CD4-positive, alpha-beta T cell treated with Interleukin-15 for 4 hours (primary cell): ENCODE measurements at places on chromosomes 5 and 9.

GRCh38 chr5:141832131-141832530, 46.1 kb downstream of the PCDH1 start:
- no peak for DNase-seq

- no peak for DNase-seq
Measured at GRCh38 chr5:63211448-63212132, 633.0 kb downstream of the LRRC70 start.

GRCh38 chr9:78989031-78989658, 582.6 kb upstream of the TLE4 start:
- DNase-seq, result no peak

DNA sequence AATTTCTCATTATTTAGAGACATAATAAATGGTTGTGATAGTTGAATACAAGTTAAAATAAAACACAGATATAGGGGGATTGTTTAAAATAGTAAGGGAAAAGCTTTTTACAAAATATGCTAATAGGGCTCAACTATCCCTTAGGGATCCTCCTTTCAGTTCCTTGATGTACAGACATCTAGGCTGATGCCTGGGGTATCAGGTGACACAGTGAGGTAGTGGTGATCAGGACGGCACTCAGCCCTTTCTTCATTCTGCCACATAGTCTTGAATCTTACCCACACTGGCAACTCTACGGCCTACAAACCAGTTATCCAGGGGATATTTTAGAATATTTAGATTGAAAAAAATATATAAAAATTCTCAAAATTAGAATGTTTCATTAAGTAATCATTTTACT, 12.5 kb upstream of the SLC35D2 start:
- no peak for DNase-seq

GRCh38 chr9:35935755-35936509, 22.0 kb downstream of the OR2S2 start:
- no peak for DNase-seq

DNA sequence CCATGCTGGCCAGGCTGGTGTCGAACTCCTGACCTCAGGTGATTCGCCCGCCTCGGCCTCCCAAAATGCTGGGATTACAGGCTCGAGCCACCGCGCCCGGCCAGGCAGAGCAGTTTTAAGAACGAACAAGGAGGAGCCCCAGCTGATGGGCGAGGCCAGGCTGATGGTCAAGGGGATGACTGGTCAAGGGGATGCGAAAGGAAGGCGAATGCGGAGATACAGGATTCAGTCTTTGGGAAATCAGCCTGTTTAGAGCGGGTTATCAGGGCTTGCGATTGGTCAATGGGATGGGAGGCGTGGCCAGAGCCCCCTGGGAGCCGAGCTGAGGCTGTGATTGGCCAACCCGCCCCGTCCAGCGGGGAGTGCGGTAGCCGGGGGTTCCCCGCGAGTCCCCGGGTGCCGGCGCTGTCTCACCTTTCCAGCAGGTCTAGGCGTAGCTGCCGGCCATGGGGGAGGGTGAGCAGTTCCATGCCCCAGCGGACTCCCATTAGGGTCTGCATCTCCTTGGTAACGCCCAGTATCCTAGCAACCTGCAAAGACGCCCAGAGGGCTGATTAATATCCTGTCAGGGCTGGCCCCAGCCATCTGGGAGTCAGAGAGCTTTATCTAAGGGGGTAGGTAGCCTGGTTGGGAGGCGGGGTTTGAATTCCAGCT, 7.5 kb upstream of the TOR2A start:
- no peak for DNase-seq
